GM12892 (cell line): ENCODE measurements at places on chromosomes 3 and 15.

- peak; percentile 3 for DNase-seq
Measured at GRCh38 chr3:61358364-61358763, 107.1 kb upstream of the FHIT start.

GRCh38 chr3:188389711-188390342, 235.9 kb downstream of the LPP start:
- no peak for DNase-seq

- no peak for DNase-seq
Measured at GRCh38 chr3:100548053-100548452, 55.6 kb downstream of the TMEM45A start.

DNA sequence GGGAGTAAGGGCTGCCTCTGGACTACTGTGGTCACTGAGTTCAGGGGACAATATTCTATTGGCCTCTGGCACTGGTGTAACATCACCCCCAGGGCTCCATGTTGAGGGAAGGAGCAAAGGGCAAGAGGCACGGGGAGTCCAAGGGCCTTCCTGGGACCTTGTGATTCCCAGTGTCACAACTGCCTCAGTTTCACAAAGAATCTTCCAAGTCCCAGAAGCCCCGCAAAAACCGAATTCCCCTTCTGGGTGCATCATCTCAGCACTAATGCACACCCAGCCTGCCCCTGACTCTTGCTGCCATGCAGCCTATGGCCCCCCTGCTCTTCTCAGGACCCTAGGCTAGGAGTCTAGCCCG, 5.5 kb downstream of the AMOTL2 start:
- no peak for DNase-seq
